ENCODE measurements at places on chromosomes 12 and 14.

DNA sequence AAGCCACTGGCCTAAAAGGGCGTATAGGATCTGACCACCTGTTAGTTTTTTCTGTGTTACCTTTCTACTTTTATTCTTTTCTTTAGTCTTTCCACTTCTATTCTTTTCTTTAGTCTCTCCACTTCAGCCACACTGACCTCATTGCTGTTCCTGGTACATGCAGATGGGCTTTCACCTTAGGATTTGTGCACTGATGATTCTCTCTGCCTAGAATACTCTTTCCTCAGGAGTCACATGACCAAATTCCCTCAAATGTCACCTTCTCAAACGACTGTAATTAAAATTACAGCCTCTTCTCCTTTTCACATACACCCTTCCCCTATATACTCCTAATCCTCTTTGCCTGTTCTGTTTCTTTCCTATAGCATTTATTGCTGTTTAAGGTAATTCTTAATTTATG, 36.0 kb downstream of the GPHN start:
- no peak for DNase-seq

- DNase-seq: no peak
These were observed 65.9 kb downstream of the PTPRQ start for GRCh38 chr12:80509781-80510556.

DNA sequence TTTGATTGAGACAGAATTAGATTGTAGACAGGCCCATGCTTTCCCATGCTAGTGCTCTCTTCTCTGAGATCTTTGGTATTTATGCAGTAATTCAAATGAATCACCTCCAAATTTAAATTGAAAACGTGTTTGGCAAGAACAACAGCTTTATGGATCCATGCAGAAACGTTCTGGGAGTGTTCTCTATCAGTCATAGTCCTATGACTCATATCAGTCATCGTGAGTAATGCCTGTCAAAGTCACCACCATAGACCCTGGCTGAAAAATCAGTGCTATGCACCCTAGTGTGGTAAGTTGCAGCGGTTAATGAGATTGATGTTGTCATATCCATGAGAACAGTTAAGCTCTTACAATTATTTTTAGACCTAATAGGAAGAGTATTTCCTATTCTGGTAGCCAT, 90.1 kb upstream of the FOXG1 start:
- peak; percentile 87 for DNase-seq

GRCh38 chr12:124993626-124994436, at the start of gene BRI3BP:
BRI3BP (plus strand) TSS chr12:124993645; CDS start chr12:124993791, 146 bp downstream.
- no peak for DNase-seq

- DNase-seq: no peak
These were observed 4.4 kb upstream of the TNFAIP2 start for GRCh38 chr14:103118663-103119404.

GRCh38 chr12:11070999-11071398, 8.9 kb upstream of the TAS2R46 start:
- DNase-seq: no peak

DNA sequence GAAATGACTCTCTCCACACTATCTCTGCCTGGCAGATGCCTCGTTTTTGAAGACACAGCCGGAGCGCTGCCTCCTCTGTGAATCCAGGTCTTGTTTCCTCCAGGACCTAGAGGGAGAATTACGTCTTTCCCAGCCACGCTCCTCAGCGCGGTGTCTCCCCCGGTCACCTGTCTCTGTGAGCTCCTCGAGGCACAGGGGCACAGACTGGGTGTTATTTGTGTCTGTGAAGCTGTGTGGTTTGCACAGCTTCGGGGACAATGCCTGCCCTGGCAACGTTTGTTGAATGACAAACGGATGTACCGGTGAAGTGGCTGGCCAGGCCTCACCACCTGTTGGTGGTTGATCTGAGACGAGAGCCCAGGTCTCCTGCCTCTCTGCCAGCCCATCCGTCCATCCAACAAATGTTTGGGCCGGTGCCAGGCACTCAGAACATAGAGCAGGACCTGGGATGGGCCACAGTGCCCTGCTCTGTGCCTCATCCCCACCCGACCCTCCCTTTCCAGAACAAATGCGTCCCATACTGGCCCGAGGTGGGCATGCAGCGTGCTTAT, 6.1 kb downstream of the PTPN6 start:
- DNase-seq: no peak

GRCh38 chr12:12266873-12267741, at the start of gene LRP6:
LRP6 (minus strand) TSS chr12:12267044; CDS start chr12:12266735, 309 bp downstream.
- peak; percentile 73 for DNase-seq

DNA sequence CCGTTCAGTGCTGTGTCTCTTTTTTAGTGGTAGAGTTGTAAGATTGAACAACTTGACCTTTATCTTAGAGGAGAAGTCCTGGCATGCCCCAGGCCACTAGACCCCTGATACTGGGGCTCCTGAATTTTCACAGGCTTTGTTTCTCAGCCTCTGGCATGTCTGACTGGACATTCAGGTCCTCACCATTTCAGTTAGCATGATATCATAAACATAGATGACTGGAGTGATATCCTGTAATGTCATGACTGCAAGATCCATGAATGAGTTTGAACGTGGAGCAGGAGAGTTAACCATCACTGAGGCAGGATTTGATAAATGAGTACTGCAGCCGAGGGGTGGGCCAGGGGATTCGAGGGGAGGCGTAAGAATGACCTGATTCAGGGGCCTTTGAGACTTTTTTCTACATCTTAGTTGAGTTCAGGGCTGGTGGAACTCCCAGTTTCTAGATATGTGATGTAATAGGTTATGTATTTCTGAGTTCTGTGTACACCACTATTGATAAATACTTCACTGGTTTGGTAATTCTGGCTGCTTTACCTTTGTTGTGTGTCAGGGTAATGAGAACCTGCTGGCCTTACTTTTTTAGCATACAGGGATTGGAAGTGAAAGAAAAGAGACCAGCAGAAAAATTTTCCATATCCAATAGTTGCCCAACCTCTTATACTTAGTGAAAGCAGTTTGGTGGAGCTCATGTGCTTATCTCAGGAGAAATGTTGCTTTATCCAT, 217.0 kb downstream of the SYNE2 start:
- no peak for DNase-seq

DNA sequence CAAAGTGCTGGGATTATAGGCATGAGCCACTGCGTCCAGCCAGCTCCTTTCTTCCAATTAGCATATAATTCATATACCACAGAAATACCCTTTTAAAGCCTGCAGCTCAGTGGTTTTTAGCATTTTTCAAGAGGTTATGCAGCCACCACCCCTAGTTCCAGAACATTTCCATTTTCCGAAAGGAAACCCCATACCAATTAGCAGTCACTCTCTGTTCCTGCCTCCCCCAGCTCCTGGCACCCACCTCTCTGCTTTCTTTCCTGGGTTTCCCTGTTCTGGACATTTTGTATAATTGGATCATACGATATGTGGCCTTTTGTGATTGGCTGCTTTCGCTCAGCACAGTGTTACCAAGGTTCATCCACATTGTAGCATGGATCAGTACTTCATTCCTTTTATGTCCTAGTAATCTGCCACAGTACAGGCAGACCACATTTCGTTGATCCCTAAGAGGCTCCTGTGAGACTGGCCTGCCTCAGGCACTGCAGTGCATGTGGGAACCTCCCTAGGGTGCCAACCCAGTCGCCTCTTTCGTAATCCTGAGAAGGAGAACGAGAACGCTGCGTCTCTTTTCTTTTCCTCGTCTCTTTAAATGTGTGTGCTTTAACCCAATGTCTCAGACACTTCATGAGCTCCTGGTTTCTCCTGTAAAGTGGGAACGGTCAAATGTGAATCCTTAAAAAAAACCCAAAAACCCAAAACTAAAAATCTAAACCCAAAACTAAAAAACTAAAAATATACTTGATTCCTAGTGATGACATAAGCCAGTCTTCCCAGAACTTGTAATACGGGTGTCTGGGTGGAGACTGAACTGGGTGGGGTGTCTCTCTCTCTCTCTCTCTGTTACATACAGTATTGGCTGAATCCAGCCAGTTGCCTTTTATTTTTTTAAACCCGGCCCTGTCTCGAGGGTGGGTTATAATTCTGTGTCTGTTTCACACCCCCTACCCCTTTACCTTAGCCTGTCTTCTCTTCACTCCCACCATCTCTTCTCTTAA, 14.7 kb downstream of the AACS start:
- DNase-seq: no peak

- no peak for DNase-seq
These were observed 167.8 kb downstream of the SLC5A8 start for GRCh38 chr12:101042211-101042610.

- DNase-seq: no peak
These were observed 42.4 kb upstream of the IGF1 start for GRCh38 chr12:102522768-102523167.

GRCh38 chr12:89448951-89449371, 75.6 kb downstream of the GALNT4 start:
- peak; percentile 10 for DNase-seq

- DNase-seq: no peak
These were observed 263 bp downstream of the RCOR1 start for GRCh38 chr14:102592763-102593060.

- DNase-seq: no peak
These were observed 298.4 kb downstream of the CACNA1C start for GRCh38 chr12:2351161-2351560.

- DNase-seq: no peak
These were observed 130.0 kb downstream of the DPF3 start for GRCh38 chr14:72763892-72764291.

Data from epithelial cell of prostate (primary cell).